ENCODE measurements at places on chromosomes 5 and 9. TPM values are rescaled to one million over a fixed set of nuclear protein-coding genes. Genes with fewer than 3 reads are reported as not detected.

DNA sequence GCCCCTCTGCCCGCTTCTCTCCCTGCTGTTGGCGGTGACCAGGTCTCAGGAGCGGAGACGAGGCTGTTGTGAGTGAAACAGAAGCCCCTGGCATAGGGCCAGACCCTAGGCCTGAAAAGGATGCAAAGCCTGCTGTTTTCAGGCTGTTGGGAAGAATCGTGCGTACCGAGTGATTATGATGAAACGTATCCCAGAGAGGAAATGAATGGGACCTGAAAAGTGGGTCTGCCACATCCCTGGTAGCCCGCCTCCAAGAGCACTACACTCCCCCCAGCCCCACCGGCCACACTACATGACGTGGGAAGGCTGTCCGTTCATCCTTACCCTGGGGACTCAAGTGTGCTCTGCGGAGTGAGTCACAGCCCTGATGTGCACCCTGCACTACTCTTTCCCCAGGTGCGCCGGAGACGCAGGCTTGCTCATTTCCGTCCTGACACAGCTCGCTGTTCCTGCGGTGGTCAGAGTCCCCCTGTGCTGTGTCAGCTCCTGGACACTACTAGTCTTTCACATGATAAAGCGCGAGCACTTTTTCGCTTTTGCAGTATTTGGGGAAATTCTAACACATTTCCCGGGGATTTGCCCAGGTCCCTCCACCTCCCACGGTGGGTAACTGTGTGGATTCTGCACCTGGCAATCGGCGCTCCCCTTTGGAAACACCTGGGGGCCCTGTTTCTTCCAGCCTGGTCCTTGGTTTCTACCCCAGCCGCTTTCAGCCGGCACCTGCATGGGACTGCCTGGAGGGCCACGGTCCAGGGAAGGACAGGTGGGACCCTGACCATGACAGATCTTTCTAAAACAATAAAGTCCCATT lies 91.5 kb downstream of the ANKRD33B start:
- DNase-seq, result no peak

DNA sequence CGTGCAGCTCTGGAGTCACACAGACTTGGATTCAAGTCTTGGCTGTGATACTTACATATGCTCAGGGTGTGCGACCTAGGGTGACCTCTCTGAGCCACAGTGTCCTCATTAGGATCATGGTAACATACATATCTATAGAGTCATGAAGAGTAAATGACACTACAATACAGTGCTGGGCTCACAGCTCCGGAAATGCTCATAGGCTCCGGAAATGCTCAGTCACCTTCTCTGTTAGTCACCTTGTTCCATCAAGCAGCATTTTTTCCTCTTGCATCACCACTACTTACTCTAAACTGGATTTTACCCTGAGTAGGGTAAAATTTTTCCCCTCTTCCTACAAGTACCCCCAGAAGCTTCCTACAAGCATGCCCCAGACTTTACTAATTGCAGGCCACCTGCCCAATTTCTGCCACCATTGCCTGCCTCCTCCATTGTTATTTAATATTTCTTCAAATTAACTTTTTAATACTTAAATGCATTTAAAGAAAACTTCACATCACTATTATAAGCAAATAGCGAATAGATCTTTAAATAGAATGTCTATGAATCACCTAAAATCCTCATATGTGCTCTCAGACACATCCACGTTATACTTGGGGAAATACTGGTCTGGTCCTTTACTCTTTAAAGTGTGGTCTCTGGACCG lies 147.6 kb upstream of the SPRY4 start:
- DNase-seq, result no peak

STK10 gene
- polyA plus RNA-seq, result 10.6 TPM

DNA sequence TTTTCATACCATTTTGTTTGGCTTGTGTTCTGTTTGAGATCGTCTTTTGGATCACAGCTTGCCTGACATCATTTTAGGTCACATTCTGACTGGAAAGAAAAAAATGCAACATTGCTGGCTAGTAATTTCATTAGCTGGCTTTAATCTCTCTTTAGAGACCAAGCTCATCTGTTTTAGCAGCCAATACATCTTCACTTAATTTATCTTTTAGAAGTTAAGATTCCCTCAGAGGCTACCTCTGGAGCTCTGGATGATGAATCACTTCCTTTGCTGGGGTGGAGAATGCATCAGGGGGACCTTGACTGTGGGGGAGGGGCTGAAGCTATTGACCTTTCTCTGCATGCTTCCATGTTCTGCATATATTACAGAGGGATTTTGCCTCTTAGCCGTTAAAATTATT lies 181.5 kb upstream of the OTULINL start:
- no peak for DNase-seq

DNA sequence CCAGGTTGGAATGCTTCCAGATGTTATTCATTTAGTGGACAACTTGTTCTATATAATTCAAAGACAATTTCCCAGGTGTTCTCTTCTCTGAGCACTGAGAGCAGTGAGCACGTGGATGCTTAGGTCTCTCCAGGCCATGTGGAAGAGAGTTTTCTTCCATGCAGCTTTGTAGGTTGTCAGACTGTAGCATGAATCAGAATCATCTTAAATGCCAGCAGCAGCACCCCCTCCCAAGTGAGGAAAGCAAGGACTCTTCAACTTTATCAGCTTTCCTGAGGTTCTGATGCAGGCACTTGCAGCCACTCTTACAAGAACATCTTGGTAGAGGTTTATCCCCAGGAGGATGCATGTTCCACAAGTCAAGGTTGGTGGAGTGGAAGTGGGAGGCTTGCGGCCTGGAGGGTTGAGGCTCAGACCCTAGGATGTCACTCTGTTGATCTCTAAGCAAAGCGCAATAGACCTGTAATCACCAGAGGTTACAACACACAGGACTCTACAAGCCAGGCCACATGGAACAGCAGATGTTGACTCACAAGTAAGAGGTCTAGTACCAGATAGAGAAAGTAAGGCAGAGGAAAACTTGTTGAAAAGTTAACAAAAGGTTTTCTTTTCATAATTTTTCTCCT lies 47.7 kb downstream of the UGCG start:
- no peak for DNase-seq

GRCh38 chr9:70121818-70122436 lies 78.3 kb downstream of the MAMDC2 start:
- DNase-seq, result no peak

DNA sequence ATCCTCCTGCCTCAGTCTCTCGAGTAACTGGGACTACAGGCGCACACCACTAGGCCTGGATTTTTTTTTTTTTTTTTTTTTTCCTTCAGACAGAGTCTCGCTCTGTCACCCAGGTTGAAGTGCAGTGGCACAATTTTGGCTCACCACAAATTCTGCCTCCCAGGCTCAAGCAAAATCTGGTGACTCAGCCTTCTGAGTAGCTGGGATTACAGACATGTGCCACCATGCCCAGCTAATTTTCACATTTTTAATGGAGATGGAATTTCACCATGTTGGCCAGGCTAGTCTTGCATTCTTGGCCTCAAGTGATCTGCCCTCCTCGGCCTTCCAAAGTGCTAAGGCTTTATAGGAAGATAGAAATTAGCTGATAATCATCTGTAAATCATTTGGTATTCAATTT lies 43.9 kb downstream of the NSA2 start:
- DNase-seq, result no peak

DNA sequence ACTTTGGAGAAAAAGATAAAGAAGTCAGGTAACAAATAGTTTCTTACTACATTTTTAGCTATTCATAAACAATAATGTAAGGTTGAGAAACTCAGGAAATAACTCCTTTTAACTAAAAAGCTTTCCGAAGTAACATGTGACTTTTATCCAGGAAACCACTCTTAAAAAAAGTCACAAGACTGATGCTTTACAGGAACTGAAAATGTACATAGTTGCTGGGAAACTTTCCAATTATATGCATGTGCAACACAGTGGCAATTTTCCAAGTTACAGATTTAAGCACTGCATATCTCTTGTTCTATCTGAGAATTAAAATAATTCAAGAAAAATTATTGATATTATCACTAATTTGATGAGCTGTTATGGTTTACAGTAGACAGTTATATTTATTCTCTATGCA lies 105.2 kb downstream of the CDH10 start:
- no peak for DNase-seq

- DNase-seq, result no peak
Measured at GRCh38 chr9:23117616-23118015, 671.0 kb downstream of the DMRTA1 start.

CSF2 gene
- polyA plus RNA-seq, result not detected

NPR3 gene
- 9.8 TPM for polyA plus RNA-seq

Data from large intestine (tissue), 12 donors.